Left lung (tissue), 14 donors: ENCODE measurements at places on chromosomes 4 and X.

DNA sequence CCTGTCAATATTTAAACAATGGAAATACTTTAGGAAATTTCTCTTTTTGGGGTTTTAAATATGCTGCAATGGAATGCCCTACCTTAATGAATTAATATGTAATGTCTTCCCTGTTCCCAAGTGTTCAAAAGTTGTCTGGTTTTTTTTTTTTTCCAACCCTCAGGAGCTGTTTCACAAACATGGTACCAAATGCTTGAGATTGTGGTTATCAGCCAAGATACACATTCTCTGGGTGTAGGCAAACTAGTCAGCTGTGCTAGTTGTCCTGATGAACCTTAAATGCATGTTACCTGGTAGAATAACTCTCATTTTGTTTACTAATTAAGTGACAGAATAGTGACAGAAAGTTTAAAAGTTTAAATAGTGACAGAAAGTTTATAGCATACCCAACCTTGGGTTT, 50.7 kb downstream of the FHL1 start:
- DNase-seq: no peak

DNA sequence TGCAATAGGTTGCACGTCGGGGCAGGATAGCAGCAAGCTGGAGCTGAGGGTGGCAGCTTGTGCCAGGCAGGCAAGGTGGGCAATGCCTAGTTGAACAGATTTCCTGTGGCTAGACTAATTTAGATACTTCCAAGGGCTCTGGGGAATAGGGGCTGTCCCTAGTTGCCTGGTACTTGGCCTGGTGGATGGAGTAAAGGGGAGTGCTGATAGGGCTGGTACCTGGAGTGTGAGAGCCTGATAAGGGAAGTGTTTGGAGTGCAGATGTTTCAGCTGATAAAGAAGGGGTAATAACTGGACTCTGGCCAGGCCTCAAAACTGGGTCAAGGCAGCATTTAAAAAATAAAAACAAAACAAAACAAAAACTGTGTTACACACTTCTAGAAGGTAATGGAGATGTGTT, 665.5 kb downstream of the CCSER1 start:
- no peak for DNase-seq

GRCh38 chr4:5572114-5572513, 136.2 kb downstream of the EVC2 start:
- no peak for DNase-seq

- DNase-seq: no peak
Observed at GRCh38 chr4:185513489-185514181, 21.7 kb downstream of the PDLIM3 start.

DNA sequence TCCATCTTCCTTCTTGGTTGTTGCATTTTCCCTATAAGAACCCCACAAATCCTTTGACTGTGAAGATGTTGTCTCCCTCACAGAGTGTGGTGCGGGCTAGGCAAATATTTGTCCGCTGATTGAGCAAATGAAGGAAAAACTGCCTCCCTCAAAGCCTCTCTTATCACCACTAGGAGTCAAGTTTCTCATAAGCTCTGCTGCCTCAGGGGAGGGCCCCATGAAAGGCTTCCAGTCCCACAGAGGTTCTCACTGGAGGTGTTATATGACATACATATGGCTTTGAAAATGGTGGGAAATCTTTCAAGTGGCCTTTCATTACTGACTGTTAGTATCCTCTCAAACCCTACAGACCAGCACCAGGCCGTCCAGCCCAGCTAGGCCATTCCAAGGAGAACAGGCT, 9.3 kb downstream of the VGLL1 start:
- DNase-seq: no peak
